ENCODE measurements at places on chromosomes 16 and 17. TPM values are rescaled to one million over a fixed set of nuclear protein-coding genes. Genes with fewer than 3 reads are reported as not detected.

DNA sequence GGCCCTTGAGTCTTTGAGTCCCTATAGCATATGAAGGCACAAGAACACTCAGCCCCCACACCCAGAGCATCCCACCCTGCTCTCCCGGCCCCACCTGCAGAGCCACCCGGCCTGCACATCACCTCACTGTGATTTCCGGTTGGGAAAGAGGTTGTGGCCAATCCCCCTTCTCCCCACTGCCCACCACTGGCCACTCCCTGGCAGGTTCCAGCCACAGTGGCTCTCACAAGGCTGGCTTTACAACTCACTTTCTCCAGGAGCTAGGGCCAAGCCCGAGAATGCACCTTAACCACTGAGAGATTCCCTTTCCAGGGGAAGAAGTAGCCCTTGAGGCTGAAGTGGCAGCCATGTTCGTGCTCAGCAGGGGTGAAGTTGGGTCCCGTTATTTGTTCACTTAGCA is 123.9 kb downstream of the C16orf78 start:
- no peak for DNase-seq
- H3K27me3 ChIP-seq = no peaks in the 10 kb centered on the region

DNA sequence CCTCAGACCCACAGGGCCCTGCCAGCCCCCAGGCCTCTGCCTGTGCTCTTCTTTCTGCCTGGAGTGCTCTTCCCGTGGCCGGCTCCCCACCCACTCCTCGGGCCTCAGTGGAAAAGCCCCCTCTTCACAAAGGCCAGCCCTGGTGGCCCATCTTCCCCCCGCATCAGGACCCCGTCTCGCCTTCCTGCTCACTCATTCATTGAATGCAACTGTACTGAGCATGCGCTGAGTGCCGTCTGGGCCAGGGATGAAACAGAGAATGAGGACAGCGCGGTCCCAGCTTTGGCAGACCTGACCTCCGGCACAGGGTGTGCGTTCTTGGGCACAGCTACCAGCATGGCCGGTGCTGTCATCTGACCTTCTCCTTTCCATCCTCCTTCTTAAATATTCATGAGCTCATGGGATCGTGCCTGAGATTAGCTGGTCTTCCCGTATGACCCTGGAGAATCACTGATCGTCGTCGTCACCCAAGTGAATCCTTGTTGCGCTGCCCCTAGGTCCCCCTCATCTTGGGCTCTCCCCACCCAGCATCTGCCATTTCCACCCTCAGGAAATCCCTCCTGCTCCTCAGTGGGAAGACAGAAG is 16.4 kb upstream of the OSGIN1 start:
- H3K4me1 ChIP-seq = peaks cover 10% of the 10 kb centered on the region
- no peak overlapping the region for H3K27ac ChIP-seq
- H3K27me3 ChIP-seq = no peaks in the 10 kb centered on the region
- no peak for DNase-seq
- H3K36me3 ChIP-seq = no peaks in the 10 kb centered on the region
- H3K4me3 ChIP-seq = no peak overlapping the region

RCVRN gene
- not detected for total RNA-seq

GRCh38 chr17:19248928-19249574 is 11.9 kb downstream of the EPN2 start:
- H3K36me3 ChIP-seq = no peaks in the 10 kb centered on the region
- DNase-seq = peak; percentile 96
- peaks cover 41% of the 10 kb centered on the region for H3K4me1 ChIP-seq
- no peaks in the 10 kb centered on the region for H3K27me3 ChIP-seq
- peak overlapping the region; percentile 40 for H3K4me3 ChIP-seq
- peak overlapping the region; percentile 86 for H3K27ac ChIP-seq

GRCh38 chr17:12789075-12789480 is 220 bp upstream of the ARHGAP44 start:
- H3K36me3 ChIP-seq = no peaks in the 10 kb centered on the region
- H3K4me3 ChIP-seq = peak overlapping the region; percentile 73
- H3K27me3 ChIP-seq = peaks cover 7% of the 10 kb centered on the region
- H3K27ac ChIP-seq = no peak overlapping the region

ZNF597 gene
- total RNA-seq = 3.2 TPM

GRCh38 chr16:1378804-1379303 is 27.1 kb downstream of the GNPTG start:
- peak; percentile 95 for DNase-seq
- H3K4me1 ChIP-seq = peaks cover 7% of the 10 kb centered on the region
- no peaks in the 10 kb centered on the region for H3K36me3 ChIP-seq
- peak overlapping the region; percentile 72 for H3K27ac ChIP-seq
- no peaks in the 10 kb centered on the region for H3K27me3 ChIP-seq
- H3K4me3 ChIP-seq = peak overlapping the region; percentile 66

LRRC46 gene
- not detected for total RNA-seq

GRCh38 chr16:75238132-75238852 is 13.1 kb downstream of the BCAR1 start:
- H3K4me3 ChIP-seq = 0 out of 2 replicates have a peak overlapping the region, but pooled peaks have one; percentile 34
- peaks cover 28% of the 10 kb centered on the region for H3K4me1 ChIP-seq
- H3K27me3 ChIP-seq = no peaks in the 10 kb centered on the region
- peak overlapping the region; percentile 99 for H3K27ac ChIP-seq

GRCh38 chr16:51949282-51949681 is 597.7 kb downstream of the TOX3 start:
- H3K27me3 ChIP-seq = peaks cover 10% of the 10 kb centered on the region
- no peaks in the 10 kb centered on the region for H3K36me3 ChIP-seq
- H3K27ac ChIP-seq = no peak overlapping the region
- no peaks in the 10 kb centered on the region for H3K4me1 ChIP-seq

DNA sequence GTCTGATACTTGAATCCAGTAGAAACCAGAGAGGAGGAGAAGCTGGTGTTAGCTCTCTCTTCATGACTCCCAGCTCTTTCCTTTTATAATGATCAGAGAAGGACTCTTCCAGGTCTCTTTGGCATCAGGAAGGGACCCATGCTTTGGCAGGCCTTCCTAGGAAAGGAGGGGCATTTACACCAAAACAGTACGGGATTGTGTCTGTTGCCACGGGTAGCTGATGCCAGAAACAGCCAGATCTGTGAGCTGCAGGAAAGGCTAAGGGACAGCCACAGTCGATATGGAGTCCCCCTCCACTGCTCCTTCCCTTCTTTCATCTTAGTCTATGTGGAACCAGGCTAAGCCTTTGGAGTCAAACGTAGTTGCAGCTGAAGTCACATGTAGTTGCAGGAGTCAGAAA is 9.3 kb downstream of the CEP295NL start:
- DNase-seq = no peak
- H3K36me3 ChIP-seq = no peaks in the 10 kb centered on the region
- peaks cover 23% of the 10 kb centered on the region for H3K4me1 ChIP-seq
- peak overlapping the region; percentile 12 for H3K27ac ChIP-seq
- H3K4me3 ChIP-seq = no peak overlapping the region

GRCh38 chr16:12459391-12460063 is 344.2 kb downstream of the CPPED1 start:
- no peak for DNase-seq
- H3K4me1 ChIP-seq = no peaks in the 10 kb centered on the region
- H3K27ac ChIP-seq = no peak overlapping the region
- no peaks in the 10 kb centered on the region for H3K36me3 ChIP-seq

DNA sequence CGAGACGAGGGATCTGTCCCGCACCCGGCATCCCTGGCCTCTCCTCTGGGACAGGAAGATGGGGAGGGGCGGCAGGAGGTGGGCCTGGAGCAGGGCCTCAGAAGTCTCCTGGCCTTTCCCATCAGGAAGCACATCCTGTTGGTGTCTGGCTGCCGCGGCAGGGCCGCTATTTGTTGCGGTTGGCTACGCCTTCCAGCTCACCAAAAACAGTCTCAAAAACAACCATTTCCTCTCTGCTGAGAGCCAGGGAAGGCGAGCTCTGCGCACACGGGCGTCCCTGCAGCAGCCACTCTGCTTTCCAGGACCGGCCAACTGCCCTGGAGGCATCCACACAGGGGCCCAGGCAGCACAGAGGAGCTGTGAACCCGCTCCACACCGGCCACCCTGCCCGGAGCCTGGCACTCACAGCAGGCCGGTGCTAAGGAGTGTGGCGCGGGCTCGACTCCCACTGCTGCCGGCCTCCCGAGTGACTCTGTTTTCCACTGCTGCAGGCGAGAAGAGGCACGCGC is at the start of gene TMEM204:
TMEM204 (plus strand) TSS at position 224 of the 509 bp plus-strand sequence. CDS start 610 bp downstream, outside the sequence.
- peak within 1 kb of the TSS; percentile 78 for H3K27ac ChIP-seq
- H3K36me3 ChIP-seq = no peaks in the 10 kb centered on the region
- H3K4me1 ChIP-seq = peaks cover 39% of the 10 kb centered on the region
- H3K4me3 ChIP-seq = peak within 1 kb of the TSS; percentile 77
- peak; percentile 81 for DNase-seq
- no peaks in the 10 kb centered on the region for H3K27me3 ChIP-seq

SPPL2C gene
- not detected for total RNA-seq

CHST4 gene
- total RNA-seq = not detected

KRTAP3-1 gene
- not detected for total RNA-seq

DNA sequence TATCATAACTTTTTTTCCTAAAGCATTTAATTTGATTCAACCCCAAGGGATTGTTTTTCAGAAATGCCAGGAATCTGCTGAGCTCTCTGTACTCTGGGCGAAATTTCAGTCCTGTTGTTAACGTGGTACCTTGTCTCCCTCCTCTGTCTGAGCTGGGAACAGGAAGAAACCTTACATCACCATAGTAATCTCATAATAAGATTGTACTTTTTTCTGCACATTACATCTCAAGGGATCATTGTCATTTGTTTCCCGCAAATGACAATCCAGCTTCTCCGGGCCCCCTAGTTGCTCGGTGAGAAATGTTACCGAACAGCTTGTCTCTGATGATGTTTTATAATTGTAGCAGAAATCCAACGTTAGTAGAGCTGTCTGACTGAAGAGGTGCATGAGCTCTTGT is 152.7 kb upstream of the ERCC4 start:
- no peak overlapping the region for H3K27ac ChIP-seq
- H3K4me1 ChIP-seq = no peaks in the 10 kb centered on the region

DNA sequence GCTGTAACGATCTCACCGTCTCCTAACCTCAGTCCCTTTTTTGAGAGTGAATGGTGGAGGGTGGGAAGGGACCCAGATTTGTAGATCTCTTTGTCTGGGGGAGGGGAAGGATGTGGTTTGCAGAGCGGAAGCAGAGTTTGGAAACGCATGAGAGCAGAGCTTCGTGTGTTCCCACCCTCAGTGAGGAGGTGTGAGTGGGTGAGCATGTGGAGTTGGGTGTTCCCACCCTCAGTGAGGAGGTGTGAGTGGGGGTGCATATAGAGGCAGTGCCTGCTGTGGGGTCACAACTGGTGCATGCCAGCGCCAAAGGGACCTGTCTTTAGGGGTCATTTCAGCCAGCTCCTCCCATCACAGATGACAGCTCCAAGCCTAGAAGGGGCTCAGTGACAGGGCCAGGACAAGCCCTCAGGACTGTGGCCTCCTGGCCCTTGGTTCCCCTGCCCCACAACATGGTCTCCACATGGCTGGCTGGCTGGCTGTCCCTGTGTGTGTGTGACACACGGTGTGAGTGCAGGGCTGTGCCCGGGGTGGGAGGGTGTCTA is 1.8 kb upstream of the CISD3 start:
- no peak for DNase-seq
- H3K4me3 ChIP-seq = no peak overlapping the region
- no peaks in the 10 kb centered on the region for H3K27me3 ChIP-seq
- H3K4me1 ChIP-seq = peaks cover 18% of the 10 kb centered on the region
- no peaks in the 10 kb centered on the region for H3K36me3 ChIP-seq
- H3K27ac ChIP-seq = no peak overlapping the region

HSF4 gene
- total RNA-seq = 6.4 TPM

CNTD1 gene
- total RNA-seq = not detected

PLEKHM1 gene
- 19.1 TPM for total RNA-seq

DNA sequence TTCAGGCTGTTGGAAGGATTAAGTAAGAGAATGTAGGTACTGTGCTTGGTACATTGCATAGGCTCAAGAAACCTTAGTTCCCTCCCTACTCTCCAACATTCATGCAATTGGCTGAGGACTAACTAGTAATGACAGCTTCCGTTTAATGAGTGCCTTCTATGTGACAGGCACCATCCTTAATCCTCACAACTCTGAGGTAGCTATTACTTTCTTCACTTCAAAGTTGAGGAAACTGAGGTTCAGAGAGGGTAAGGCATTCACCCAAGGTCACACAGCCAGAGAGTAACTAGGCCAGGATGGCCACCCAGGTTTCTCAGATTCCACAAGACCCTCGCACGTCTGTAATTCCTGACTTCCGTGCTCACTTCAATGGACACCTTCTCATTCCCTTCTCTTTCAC is 22.2 kb downstream of the UNC119 start:
- H3K27me3 ChIP-seq = no peaks in the 10 kb centered on the region
- DNase-seq = no peak
- H3K36me3 ChIP-seq = no peaks in the 10 kb centered on the region
- H3K27ac ChIP-seq = no peak overlapping the region
- peaks cover 26% of the 10 kb centered on the region for H3K4me1 ChIP-seq

GRCh38 chr17:9598661-9599060 is 22.2 kb downstream of the CFAP52 start:
- no peak overlapping the region for H3K27ac ChIP-seq
- no peak overlapping the region for H3K4me3 ChIP-seq
- H3K36me3 ChIP-seq = no peaks in the 10 kb centered on the region
- DNase-seq = no peak
- H3K27me3 ChIP-seq = no peaks in the 10 kb centered on the region
- no peaks in the 10 kb centered on the region for H3K4me1 ChIP-seq

DNA sequence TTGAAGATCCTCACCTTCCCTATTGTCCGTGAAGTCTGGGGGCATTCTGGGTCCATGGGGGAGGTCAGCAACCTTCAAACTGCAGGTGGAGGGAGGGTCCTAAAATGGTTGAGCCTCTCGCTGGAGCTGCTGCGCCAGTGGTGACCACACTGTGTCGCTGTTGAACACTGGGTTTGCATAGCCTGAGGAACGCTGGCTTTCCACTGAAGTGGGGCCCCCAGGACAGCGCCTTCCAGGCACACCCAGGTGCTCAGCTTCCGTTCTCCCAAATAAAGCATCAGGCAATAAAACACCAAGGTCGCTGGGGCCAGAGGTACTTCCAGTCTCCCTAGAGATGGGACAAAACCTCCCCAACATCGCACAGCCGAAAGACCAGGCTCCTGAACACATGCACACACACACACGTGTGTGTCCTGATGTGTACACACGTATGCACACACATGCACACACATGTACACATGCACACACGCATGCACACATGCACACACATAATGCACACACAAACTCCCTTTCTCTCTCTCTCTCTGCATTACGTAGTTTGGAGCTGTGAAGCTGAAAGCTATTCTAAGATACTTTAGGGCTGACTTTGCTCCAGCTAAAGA is 120.6 kb downstream of the IRF8 start:
- H3K4me1 ChIP-seq = no peaks in the 10 kb centered on the region
- H3K36me3 ChIP-seq = no peaks in the 10 kb centered on the region
- H3K27ac ChIP-seq = no peak overlapping the region
- H3K4me3 ChIP-seq = no peak overlapping the region
- DNase-seq = no peak

Measured in GM23248 (cell line).